ENCODE measurements at places on chromosomes 5 and 9.

DNA sequence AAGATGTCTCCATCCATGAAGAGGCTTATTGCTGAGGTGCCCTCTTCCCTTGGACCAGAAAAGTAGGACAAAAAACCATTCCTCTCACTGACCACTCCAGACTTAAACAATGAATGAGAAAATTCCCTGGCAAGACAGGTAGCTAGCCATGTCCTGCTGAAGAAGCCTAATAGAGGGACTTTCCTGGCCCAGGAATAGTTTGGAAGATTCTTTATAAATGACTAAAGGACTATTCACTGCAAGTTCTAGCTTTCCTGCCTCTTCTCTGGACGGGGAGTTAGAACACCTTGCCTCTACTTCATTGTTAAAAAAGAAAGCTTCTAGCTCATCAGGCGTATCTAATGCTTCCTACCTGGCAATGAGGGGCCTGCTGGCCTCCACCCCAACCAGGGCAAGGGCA is 153.6 kb downstream of the NR3C1 start:
- no peak for DNase-seq

- DNase-seq: peak; percentile 98
Observed at GRCh38 chr5:133968204-133968980, at the start of gene C5orf15. Gene C5orf15, minus strand, starts transcription at chr5:133968625. Its CDS starts 41 bp downstream, at chr5:133968584.

DNA sequence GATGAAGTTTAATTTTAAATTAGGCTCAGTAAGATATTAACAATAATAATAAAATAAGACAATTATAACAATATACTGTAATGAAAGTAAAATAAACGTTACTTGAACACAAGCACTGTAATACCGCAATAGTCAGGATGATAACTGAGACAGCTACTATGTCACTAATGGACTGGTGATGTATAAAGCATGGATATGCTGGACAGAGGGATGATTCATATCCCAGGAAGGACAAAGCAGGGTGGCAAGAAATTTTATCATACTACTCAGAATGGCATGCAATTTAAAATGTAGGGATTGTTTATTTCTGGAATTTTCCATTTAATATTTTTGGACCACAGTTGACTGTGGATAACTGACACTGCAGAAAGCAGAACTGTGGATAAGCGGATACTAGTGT is 196.9 kb downstream of the VPS13A start:
- DNase-seq: no peak

GRCh38 chr9:93665637-93666438 is 89.5 kb downstream of the PHF2 start:
- DNase-seq: no peak

GRCh38 chr5:132385326-132386105 is 16.0 kb downstream of the SLC22A5 start:
- DNase-seq: peak; percentile 92

- DNase-seq: no peak
Observed at GRCh38 chr5:127849891-127850290, 146.7 kb downstream of the CCDC192 start.

DNA sequence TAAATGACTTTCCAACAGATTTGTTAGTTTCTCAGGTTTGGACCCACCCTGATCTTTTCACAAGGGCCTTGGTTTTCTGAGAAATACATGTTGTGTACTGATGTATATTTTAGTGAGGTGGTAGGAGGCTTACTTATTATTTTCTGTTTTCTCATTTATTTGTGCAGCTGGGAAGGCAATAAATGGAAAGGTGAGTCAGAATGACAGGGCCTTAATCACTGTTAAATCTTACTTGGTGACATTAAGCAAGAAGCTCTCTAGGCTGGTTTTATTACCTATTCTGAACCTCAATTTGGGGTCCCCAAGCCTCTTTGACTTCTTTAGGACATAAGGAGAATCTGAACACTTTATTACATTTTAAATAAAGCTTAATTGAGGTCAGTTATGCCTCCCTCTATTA is 214.0 kb upstream of the DAB2 start:
- DNase-seq: no peak

- DNase-seq: no peak
Observed at GRCh38 chr9:123417289-123418051, 61.5 kb downstream of the CRB2 start.

- DNase-seq: no peak
Observed at GRCh38 chr5:68817632-68818031, 276.2 kb upstream of the SLC30A5 start.

DNA sequence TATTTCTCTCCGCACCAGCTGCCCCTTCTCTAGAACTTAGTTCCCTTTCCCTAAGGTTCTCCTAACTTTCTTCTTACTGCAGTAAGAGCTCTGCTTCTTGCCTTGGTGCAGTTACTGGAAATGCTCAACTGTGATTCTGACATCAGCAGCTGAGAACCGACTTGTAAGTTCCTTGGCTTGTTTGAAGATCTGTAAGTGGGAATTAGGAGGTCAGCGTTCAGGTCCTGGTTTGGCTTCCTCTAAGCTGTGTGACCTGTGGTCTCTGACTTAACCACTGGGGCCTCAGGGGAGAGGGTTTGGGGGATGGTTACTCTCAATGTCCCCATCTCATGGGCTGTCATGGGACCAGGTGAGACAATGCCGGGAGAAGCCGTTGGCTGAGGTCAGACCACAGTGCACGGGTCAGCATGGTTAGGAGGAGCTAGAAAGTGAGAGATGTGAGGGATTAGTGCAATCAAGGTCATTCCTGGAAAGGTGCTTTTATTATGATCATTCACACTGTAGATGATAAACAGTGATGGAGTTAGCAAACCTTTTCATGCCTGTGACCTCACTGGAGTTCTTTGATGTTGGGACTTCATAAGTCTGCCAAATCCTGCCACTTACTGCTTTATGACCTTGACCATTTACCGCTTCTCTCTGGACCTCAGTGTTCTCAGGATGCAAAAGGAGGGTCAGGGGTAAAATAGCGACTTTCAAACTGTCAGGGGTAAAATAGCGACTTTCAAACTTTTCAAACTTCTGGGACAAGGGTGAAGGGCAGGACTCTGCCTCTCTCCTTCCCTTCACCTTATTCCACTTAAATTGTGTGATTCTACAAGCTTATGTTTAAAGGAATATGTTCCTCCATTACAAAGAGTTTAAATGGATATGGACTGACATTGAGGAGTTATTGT is 7.3 kb downstream of the PAPPA start:
- DNase-seq: no peak

DNA sequence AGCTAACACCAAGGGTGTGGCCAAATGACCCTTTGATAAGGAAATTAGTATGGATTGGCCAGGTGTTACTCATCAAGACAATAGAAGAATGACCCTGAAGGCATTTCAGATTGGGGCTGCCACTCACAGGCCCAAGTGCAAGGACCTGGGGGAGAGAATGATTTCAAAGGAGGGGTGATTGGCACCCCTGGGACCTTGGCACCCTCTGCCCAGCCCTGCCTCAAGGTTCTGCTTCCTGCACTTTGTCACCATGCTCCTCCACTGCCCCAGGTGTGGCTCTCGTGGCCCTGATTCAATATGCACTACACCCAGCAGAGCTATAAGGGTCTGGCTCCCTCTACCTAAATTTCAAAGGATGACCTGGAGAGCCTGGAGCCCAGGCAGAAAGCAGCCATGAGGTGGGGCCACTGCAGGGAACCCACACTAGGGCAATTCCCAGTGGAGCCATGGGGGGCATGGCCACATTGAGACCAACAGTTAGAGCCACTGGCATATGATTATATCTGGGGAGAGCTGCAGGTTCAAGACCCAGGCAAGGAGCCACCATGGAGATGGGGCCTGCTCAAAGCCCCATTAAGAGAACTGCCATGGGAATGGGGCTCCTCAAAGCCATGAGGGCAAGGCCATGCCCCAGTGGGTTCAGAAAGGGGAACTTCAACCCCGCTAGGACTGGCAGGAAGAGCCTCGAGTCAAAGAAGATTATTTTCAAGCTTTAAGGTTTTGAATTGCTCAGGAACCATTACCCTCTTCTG is 93.0 kb downstream of the CEMIP2 start:
- DNase-seq: no peak

DNA sequence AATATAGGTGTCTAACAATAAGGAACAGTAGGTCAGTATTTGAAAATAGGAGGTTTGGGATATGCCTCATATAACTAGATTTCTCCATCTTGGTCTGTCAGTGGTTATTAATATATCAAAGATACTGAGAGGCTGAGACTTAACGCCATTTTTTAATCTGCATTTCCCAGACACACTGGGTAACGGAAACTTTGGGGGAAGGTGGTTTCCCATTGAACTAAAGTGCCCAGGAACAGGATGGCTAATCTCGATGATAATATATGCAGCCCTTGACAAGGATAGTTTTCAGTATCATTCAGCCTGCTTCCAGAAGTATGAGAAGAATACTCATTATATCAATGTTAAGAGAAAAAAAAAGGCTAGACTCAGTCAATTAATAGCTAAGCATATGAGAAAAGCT is 30.7 kb downstream of the EFNA5 start:
- no peak for DNase-seq

GRCh38 chr9:115104908-115105307 is 13.0 kb downstream of the TNC start:
- DNase-seq: no peak

DNA sequence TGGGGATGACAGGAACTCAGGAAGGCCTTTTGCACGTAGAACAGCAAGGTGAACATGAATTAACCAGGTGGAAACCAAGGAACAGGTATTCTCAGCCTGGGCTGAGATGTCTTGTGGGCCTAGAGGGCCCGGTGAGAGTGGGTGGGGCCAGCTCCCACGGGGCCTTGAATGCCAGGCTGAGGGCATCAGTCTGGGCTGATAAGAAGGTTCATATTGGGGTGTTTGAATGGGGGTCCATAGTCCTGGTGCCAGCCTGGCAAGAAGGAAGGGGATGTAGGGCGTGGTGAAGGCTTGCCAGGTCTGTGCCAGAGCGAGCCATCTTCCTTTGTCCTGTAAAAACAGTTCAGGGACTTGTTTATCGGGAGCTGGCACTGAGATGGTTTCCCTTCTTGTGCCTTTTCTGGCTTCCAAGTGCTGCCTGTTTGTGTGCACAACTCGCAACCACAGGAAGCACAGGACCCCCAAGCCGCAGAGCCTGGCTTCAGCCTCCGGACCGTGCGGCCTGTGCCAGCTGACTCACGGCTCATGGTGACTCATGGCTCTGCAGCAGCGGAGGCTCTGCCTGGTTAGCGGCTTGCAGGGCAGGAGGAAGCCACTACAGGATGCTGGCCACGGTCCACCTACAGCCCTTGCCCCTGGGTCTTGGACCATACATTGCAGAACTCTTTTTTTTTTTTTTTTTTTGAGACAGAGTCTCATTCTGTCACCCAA is 2.4 kb downstream of the CARD19 start:
- DNase-seq: peak; percentile 83

- no peak for DNase-seq
Observed at GRCh38 chr9:129182122-129182521, 4.1 kb upstream of the IER5L start.

Data from hematopoietic multipotent progenitor cell treated with erythropoietin and hydrocortisone succinate and interleukin-3 and kit ligand, for 8 days (in vitro differentiated cells).